ENCODE measurements at places on chromosomes 5 and 9.

GRCh38 chr5:134584662-134585061 is 48.0 kb downstream of the SAR1B start:
- DNase-seq: no peak

DNA sequence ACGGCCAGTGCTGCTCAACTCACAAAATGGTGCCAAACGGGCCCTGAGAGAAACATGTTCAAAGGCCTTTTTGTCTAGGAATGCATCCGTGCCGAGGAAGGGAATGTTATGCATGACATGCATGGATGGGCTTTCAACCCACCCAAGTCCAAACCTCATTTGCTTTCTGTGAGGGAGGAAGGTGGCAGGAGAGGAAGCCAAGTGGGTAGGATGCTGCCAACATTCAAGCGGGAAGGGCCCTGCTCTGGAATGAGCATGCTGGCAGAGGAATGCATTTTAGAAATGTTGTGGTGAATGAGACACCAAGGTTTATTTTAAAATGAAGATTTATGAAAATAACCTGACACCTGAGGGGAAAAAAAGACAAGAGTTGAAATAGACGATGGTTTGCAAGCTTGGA is 479.1 kb downstream of the CCDC171 start:
- DNase-seq: no peak

- DNase-seq: peak; percentile 69
These were observed 84.7 kb upstream of the TNFSF8 start for GRCh38 chr9:115015018-115015635.

- peak; percentile 83 for DNase-seq
These were observed 342.5 kb upstream of the ACTBL2 start for GRCh38 chr5:57825031-57825686.

- no peak for DNase-seq
These were observed 14.9 kb downstream of the BRD3OS start for GRCh38 chr9:134040176-134040565.

Measured in epithelial cell of esophagus (primary cell).